Activated effector memory CD4-positive, alpha-beta T cell treated with anti-CD3 and anti-CD28 coated beads, Interleukin-2, amount 50 U/mL, for 16 hours (primary cell): ENCODE measurements at places on chromosomes 6 and 20.

DNA sequence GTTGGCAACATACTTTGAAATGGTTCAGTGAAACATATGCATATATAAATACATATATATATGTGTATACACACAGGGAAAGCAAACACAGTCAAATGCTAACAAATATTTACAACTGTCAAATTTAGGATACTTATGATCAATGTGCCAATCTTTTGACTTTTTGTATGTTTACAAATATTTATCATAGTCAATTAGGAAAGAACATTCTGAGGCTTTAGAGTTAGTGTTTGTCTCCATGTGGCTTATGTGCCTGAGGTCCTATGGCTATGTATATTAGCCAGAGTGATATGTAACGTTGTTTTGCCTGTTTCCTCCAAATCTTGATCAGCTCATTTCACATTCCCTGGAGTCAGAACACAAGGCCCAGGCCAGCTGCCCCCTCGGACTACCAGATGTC is 126.5 kb upstream of the MAN1A1 start:
- DNase-seq: no peak

DNA sequence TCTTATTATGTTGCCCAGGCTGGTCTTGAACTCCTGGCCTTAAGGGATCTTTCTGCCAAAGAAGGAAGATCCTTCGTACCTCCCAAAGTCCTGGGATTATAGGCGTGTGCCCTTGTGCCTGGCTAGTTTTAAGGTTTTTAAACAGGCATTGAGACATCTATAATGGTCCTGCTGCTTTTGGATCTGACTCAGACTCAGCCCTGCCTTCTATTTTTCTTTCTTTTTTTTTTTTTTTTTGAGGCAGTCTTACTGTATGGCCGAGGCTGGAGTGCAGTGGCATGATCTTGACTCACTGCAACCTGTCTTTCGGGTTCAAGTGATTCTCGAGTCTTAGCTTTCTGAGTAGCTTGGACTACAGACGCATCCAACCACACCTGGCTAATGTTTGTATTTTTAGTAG is 73.7 kb downstream of the PHF20 start:
- DNase-seq: no peak

GRCh38 chr6:7311917-7312615 is 933 bp downstream of the SSR1 start:
- DNase-seq: no peak

- no peak for DNase-seq
These were observed 930 bp upstream of the RRAGD start for GRCh38 chr6:89413006-89413400.

DNA sequence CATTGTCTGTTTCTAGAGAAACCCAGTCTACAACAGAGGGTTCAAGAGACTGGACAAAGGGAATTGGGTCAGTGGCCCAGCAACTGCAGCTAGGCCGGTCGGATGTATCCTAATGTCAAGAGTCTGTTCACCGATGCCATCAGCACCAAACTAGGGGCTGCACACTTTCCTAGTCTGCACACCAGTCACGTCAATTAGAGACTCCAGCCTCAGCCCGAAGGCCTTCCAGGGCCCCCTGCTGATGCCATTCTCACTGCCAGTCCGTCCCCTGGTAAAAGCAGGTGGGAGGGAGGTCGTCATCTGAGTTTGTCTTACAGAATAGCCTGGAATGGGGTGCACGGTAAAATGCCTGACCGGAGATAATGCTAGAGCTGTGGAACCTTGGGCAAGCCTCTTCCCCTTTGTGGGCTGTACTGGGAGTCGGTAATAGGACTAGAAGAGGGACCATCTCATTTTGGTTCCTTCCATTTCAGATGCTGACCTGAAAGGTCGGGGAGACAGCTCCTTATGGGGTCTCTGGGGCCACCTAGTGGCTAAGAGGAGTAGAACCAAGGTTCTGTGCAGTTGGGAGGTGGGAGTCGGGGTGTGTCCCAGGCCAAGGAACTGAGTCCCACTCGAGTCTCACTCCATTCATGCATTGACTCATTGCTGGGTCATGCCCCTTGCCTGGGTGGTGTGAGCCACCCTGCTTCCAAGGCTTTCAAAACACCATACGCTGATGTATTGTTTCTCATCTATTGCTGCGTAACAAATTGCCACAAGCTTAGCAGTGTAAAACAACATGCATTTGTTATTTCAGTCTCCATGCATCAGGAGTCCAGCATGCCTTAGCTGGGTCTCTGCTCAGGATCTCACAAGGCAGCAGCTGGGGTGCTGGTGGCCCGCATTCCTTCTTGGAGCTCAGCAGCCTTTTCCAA is 5.1 kb downstream of the SOX12 start:
- peak; percentile 83 for DNase-seq

GRCh38 chr6:121890307-121890910 is 455.0 kb downstream of the GJA1 start:
- DNase-seq: no peak

- no peak for DNase-seq
These were observed 508.4 kb upstream of the SULF2 start for GRCh38 chr20:48293671-48294070.

DNA sequence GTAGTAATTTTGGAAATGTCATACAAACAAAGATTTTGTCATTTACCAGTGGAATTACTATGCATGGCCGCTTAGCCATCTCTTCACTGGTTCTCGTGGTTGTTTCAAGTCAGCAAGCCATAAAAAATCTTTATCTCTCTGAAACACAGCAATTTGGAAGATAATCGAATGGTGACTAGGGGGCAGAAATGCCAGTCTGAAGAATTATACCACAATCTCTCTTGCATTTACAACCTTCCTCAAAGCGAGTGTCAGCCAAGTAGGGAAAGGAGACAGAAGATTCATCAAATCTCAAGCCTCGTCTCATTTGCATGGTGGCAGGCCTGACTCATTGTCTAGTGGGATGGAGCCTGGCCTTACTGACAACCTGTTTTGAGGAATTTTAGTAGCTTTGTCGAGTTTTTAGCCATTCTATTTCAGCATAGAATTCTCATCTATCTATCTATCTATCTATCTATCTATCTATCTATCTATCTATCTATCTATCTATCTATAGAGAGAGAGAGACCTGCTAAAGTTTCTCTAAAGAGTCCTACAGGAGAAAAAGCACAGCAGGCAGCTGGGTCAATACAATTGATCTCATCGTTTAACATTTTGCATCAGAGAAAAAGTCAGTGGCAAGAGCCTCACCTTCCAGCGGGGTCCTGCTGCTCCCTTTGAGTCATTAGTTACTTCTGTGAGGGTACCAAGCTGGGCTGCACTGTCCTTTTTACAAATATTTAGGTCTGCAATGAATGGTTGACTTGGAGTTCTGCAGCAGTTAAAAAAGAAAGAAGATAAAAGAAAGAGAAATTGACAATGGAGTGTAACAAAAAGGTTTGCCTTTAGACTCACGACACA is 572.8 kb downstream of the TFAP2A start:
- no peak for DNase-seq

- no peak for DNase-seq
These were observed 100.8 kb downstream of the OR2B2 start for GRCh38 chr6:27811451-27811772.

DNA sequence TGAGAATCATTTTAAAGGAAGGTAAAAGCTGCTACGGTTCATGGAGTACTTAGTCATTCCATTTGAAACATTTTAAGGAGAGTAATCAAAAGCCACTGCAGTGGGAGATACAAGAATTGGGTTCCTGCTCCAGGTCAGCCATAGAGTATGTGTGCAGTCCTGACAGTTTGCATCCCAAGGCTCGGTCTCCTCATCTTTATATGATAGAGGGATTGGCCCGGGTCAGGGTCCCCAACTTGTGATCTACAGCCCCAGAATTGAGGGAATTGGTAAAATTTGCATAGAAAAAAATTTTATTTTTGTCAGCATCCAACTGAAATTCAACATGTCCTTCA is 147.4 kb upstream of the PRND start:
- no peak for DNase-seq

GRCh38 chr20:23528867-23529431 is 38.0 kb downstream of the CST8 start:
- no peak for DNase-seq

GRCh38 chr6:24718449-24719124 is 367 bp downstream of the C6orf62 start:
- DNase-seq: no peak

GRCh38 chr6:158042245-158042798 is 60.7 kb downstream of the SYNJ2 start:
- peak; percentile 43 for DNase-seq

DNA sequence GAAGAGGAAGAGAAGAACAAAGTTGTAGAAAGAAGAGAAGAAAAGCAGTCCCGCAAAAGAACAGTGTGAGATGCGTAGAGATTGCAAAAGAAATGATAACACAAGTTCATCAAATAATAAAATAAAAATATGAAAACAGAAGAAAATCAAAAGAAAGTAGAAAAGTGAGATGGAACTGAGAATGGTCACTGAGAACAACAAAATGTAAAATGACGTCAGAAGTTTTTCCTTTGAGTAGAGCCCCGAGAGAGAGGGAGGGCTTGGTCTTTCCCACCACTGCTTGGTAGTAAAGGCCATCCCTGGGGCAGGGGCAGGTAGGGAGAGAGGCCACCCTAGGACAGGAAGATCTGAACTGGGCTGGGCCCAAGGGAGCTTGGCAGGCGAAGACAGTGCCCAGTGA is 533.7 kb downstream of the QKI start:
- DNase-seq: no peak

DNA sequence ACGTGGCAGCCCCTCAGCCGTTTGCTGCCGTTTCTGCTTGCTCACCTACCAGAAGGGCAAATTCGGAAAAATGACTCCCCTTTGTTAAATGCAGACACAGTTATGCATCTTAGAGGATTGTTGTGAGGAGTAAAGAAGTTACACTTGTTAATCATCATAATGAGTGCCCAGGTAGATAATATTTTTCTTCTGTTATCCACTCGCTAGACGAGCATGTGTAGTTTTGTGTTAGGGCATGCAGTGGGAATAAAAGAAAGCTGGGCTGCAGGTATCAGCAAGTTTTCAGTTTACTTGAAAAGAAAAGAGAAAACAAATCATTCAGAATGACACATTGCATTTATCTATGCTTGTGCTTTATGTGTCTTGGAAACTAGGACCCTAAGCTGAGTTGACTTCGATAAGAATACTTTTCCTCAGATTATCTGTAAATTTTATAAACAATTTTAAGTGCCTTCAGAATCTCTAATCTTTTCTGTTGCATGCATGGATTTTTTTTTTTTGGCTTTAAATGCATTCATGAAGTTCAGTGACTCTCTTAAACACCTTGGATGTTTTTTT is 365.3 kb downstream of the QKI start:
- DNase-seq: no peak

- peak; percentile 92 for DNase-seq
These were observed at the start of gene PBX2 for GRCh38 chr6:32190054-32190851. PBX2 (minus strand) TSS chr6:32190202; CDS start chr6:32189915, 287 bp downstream.

GRCh38 chr20:46284040-46284427 is 24.3 kb downstream of the CDH22 start:
- no peak for DNase-seq

DNA sequence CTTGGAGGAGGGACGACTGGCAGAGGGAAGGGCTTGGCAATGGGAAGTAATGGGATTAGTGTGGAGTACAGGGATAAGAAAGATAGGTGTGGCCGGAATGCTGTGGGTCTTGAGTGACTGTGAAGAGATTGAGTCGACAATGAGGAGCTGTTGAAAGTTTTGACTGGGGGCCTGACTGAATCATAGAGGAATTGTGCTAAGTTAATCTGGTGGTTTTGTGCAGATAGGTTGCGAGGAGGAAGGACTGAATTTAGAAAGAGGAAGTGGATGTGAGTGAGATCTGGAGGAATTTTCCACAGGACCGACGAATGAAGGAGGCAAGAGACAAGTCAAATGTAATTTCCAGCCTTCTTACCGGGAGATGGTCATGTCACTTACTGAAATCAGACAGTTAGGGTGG is 143.9 kb upstream of the RALGAPA2 start:
- no peak for DNase-seq

DNA sequence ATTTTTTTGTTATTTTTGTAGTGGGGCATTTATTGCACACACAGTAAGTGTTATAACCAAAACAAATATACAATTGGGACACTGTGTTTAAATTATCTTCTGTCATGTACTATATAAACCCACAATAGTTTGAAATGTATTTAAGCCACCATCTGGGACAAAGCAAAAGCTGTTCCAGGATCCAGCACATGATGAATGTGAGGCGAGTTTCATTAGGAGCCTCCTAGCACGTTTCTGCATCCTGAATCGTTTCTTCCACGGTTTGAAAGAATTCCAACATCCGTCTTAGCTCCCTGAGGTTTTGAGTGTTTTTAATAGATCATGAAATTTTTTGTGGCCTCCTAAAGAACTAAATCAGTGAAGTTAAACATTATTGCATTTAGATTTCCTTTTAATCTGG is 65.8 kb downstream of the EYA4 start:
- DNase-seq: no peak

DNA sequence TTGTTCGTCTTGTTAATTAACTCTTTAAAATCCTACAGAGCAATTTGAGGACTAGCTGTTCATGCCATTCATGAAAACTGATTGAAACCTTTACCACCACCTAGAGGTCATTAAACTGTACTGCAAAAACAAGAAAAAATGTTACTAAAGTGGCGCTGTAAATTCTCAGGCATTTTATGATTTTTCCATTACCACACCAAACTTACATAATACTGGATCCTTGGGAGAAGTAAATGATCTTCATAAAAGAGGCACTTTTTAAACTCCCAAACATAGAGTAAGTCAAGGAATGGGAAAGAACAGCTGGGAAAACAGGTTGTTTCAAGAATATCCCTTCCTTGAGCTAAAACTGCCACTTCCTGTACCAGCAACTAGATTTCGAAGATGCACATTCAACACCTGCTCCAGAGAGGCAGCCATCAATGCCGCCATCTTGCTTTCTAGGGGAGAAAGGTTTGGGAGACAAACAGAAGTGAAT is 54.3 kb downstream of the MYLIP start:
- DNase-seq: no peak

DNA sequence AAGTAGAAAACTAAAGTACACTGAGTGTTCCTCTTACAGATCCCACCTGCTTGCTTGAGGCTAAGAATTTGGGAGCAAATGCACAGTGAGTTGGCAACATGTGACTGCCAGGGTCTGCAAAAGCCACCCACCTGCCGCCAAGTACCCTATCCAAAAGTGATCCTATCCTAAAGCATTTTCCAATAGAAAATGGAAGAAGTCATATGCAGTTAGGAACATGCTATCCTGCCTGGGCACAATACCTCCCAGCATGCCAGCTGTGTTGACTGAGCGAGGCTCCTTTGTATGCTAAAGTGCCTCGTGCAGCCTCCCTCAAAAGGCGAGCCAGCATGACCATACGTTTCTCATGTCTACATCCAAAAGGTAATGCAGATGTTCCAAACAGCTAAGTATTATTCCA is 52.7 kb downstream of the TRAF3IP2 start:
- DNase-seq: no peak

DNA sequence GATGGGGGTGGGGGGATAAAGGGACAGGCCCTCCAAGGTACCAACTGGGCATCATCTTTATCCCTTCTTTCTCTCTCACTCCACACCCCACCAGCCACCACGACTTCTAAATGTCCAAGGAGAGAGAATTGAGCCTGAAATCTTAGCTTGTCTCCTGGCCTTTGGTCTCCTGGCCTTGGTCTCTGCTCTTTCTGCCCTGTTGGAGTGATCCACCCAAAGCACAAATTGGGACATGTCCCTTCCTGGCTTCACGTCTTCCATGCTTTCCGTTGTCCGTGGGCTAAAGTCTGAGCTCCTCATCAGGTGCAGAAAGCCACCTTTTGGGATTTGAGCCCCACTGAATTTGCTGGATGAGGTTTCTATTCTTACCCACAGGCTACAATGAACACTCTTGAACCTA is 8.4 kb downstream of the ADIG start:
- DNase-seq: no peak

- DNase-seq: no peak
These were observed 70.6 kb upstream of the F13A1 start for GRCh38 chr6:6390849-6391602.

- no peak for DNase-seq
These were observed 136.8 kb upstream of the PTPRK start for GRCh38 chr6:128657181-128657580.
